Testis (tissue), 5 donors: ENCODE measurements at places on chromosomes 1 and 21. TPM values are rescaled to one million over a fixed set of nuclear protein-coding genes. Genes with fewer than 3 reads are reported as not detected.

Gene ADORA1
- total RNA-seq, result 43.2 TPM

Gene CDC42BPA
- total RNA-seq, result 109 TPM

Gene KCNK2
- total RNA-seq, result 1.4 TPM

DNA sequence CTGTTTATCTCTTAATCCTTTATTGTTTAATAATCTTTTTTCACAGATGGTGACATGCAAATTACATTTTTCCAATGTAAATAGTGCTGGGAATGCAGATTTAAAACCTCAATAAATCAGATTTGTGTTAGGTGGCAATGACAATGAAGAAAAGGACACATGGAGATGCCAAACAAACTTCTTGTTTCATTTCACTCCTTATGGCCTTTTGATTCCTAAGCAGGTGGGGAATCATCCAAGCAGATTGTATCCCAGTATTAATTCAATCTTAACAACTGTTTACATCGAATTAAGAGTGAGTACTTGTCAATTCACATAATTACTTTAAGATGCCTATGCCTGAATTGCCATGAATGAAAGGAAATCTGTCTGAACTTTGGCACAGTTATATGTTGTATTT is 98.9 kb upstream of the RGS18 start:
- no peaks in the 10 kb centered on the region for H3K4me1 ChIP-seq
- no peak overlapping the region for H3K4me3 ChIP-seq
- no peak for DNase-seq
- H3K36me3 ChIP-seq, result no peaks in the 10 kb centered on the region
- no peak overlapping the region for H3K27ac ChIP-seq
- no peaks in the 10 kb centered on the region for H3K27me3 ChIP-seq

DNA sequence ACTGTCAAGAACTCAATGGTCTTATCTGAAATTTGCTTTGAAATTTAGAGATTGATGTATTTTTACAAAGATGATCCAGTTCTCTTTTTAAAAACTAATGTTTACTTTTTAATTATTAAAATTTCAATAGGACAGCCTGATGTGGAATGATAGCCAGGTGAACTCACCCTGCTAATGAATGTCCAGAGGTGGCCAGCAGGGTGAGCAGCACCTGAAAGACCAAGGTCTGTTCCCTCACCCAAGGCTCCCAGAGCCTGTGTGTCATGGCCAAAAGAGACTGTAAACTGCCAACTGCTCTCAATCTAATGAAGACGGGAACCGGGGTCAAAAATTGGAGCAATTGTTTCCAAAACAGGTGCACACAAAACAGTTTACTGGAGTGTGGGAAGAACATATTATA is 340.4 kb downstream of the DISC1 start:
- no peak for DNase-seq
- no peaks in the 10 kb centered on the region for H3K36me3 ChIP-seq
- H3K4me1 ChIP-seq, result no peaks in the 10 kb centered on the region
- no peak overlapping the region for H3K4me3 ChIP-seq
- no peaks in the 10 kb centered on the region for H3K27me3 ChIP-seq
- no peak overlapping the region for H3K27ac ChIP-seq

DNA sequence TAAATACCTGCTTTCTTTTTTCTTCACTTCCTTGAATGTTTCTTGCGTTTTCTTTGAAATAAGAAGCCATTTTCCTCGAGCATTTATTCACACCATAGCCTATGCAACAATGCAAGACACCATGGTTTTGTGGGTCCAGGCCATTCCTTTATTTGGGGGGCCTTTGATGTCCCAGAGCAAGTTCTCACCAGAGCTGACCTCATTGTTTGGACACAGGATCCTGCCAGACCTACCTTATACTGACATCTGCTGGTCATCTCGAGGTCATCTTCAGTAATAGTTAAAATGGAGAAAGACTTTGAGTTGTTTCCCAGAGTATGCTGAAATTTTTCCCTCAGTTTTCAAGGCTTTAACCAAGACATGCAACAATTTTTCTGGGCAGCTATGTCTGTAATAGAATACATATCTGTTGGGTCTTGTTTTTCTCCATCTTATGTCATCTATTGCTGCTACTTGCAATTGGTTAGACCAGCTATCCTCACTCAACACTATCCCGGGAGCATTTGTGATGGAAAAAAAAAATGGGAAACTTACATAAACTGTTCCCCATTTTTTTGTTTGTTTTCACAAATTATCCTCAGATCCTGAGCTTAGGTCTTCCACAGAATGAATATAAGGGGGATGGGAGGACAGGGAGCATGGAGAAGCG is 34.0 kb upstream of the BACE2 start:
- H3K4me1 ChIP-seq, result no peaks in the 10 kb centered on the region
- no peaks in the 10 kb centered on the region for H3K36me3 ChIP-seq
- peak; percentile 30 for DNase-seq

DNA sequence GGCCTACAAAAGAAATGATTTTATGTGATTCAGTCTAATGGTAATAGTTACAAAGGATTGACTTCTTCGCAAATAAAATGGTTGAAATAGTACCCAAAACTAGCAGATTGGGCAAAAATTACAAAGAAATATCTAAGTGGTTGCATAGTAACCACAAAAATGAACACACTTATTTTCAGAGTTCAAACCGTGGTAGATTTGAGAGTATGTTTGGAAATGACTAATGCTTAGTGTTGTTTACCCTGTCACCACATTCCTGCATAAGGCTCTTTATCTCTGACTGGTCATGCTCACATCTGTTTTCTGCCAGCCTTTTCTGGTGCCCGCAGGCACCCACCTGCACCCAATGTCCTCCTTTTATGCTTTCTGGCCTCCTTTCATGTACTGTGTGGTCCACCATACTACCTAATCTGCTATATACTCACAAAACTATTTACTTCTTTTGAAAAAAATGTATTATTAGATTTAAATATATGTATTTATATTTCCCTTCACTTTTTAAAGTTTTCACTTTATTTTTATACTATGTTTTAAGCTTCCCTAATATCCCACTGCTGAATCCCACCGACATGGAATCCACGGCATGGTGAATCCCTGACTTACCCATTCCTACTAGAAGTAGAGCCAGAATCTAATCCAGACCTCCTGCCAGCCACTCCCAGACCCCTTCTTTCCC is 30.3 kb downstream of the PTPRC start:
- no peak overlapping the region for H3K27ac ChIP-seq
- no peaks in the 10 kb centered on the region for H3K36me3 ChIP-seq
- H3K4me1 ChIP-seq, result no peaks in the 10 kb centered on the region
- DNase-seq, result no peak
- H3K27me3 ChIP-seq, result no peaks in the 10 kb centered on the region
- no peak overlapping the region for H3K4me3 ChIP-seq

GRCh38 chr1:158357441-158357840 is 3.7 kb downstream of the CD1E start:
- H3K36me3 ChIP-seq, result no peaks in the 10 kb centered on the region
- no peak for DNase-seq
- H3K27me3 ChIP-seq, result no peaks in the 10 kb centered on the region
- H3K27ac ChIP-seq, result no peak overlapping the region

- H3K4me1 ChIP-seq, result no peaks in the 10 kb centered on the region
- H3K4me3 ChIP-seq, result no peak overlapping the region
- H3K36me3 ChIP-seq, result no peaks in the 10 kb centered on the region
- no peak overlapping the region for H3K27ac ChIP-seq
- DNase-seq, result no peak
Observed at GRCh38 chr1:231750818-231751362, 124.3 kb downstream of the DISC1 start.

DNA sequence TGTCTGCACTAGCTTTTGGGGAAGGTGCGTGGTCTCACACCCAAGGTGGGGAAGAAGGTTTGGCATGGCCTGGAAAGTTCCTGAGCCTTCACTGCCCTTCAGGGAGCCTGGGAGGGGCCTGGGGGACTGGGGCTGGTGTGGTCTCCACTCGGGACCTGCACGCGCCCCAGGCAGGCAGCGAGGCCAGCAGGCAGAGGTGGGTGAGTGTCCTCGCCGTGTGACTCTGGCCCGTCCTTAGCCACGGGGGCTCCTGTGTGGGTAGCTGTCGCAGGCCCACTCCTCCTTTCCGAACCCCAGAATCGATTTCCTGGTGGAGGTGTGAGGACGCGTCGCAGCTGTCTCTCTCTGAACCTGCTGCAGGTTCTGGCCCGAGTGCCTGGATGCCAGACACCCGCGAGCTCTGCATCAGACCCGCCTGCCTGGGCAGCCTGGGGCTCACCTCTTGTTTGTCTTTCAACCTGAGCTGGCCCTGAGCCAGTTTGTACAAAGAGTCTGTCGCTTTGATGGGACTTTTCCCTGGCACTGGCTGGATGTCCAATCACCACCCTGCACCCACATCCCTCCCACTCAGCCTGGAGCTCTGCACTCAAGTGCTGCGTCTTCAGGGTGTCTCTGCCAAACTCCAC is 36.0 kb upstream of the SLC19A1 start:
- H3K4me1 ChIP-seq, result peaks cover 13% of the 10 kb centered on the region
- no peaks in the 10 kb centered on the region for H3K36me3 ChIP-seq
- no peak overlapping the region for H3K4me3 ChIP-seq
- no peak overlapping the region for H3K27ac ChIP-seq
- no peaks in the 10 kb centered on the region for H3K27me3 ChIP-seq
- DNase-seq, result no peak

DNA sequence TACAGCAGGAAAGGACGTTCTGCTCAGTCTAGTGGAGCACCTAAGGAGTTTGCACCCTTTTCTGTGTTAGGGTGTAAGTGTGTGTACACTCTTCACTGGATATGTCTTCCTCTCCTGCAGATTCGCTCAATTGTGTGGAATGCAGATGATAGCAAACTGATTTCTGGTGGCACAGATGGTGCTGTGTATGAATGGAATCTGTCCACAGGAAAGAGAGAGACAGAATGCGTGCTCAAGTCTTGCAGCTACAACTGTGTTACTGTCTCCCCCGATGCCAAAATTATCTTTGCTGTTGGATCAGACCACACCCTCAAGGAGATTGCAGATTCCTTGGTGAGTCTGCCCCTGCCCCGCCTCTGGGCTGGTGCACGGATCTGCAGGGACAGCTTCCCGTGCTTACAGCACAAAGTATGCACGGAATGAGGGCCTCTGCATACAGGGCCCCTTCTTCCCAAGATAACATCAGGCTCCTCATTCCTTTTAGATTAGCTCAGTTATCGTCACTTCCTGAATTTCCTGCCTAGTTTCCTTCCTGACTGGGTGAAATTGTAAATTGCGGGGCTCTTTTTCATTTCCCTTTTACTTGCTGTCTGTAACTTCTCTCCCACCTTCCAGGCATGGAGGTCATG is 34.6 kb downstream of the CFAP57 start:
- no peaks in the 10 kb centered on the region for H3K36me3 ChIP-seq
- no peak for DNase-seq
- H3K27ac ChIP-seq, result no peak overlapping the region
- H3K27me3 ChIP-seq, result no peaks in the 10 kb centered on the region
- H3K4me1 ChIP-seq, result peaks cover 6% of the 10 kb centered on the region

- no peaks in the 10 kb centered on the region for H3K36me3 ChIP-seq
- H3K27ac ChIP-seq, result no peak overlapping the region
- H3K27me3 ChIP-seq, result no peaks in the 10 kb centered on the region
Observed at GRCh38 chr1:78370356-78370755, 120.4 kb upstream of the PTGFR start.

DNA sequence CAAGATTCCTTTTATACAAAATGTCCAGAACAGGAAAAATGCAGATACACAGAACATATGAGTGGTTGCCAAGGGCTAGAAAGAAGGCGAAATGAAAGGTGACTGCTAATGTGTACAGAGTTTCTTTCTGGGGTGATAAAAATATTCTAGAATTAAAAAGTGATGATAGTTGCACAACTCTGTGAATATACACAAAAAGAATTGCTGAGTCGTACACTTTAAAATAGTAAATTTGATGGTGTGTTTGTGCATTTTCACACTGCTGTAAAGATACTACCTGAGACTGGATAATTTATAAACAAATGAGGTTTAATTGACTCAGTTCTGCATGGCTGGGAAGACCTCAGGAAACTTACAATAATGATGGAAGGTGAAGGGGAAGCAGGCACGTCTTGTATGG is 23.9 kb downstream of the KLHDC7A start:
- H3K4me3 ChIP-seq, result no peak overlapping the region
- H3K27ac ChIP-seq, result no peak overlapping the region
- no peak for DNase-seq
- H3K4me1 ChIP-seq, result no peaks in the 10 kb centered on the region
- no peaks in the 10 kb centered on the region for H3K36me3 ChIP-seq
- H3K27me3 ChIP-seq, result no peaks in the 10 kb centered on the region

DNA sequence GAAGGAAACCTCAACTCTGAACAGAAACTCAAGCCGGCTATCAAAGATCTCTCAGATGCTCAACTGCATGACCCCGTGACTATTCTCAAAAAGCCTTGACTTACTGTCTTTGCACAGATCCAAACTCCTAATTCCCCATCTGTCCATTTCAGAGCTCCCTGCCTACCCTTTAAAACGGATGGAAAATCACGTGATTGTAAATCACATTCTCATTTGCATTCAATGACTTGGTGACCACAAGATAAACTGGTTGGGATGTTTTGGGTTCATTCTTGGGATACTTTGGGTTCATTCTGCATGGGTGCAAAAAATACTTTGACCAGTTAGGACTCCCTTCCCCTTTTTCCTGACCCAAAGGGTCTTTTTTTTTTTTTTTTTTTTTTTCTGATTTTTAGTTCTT is 41.3 kb upstream of the RUNX1 start:
- no peaks in the 10 kb centered on the region for H3K4me1 ChIP-seq
- no peaks in the 10 kb centered on the region for H3K27me3 ChIP-seq
- no peak for DNase-seq
- H3K4me3 ChIP-seq, result no peak overlapping the region
- H3K36me3 ChIP-seq, result no peaks in the 10 kb centered on the region
- H3K27ac ChIP-seq, result no peak overlapping the region

DNA sequence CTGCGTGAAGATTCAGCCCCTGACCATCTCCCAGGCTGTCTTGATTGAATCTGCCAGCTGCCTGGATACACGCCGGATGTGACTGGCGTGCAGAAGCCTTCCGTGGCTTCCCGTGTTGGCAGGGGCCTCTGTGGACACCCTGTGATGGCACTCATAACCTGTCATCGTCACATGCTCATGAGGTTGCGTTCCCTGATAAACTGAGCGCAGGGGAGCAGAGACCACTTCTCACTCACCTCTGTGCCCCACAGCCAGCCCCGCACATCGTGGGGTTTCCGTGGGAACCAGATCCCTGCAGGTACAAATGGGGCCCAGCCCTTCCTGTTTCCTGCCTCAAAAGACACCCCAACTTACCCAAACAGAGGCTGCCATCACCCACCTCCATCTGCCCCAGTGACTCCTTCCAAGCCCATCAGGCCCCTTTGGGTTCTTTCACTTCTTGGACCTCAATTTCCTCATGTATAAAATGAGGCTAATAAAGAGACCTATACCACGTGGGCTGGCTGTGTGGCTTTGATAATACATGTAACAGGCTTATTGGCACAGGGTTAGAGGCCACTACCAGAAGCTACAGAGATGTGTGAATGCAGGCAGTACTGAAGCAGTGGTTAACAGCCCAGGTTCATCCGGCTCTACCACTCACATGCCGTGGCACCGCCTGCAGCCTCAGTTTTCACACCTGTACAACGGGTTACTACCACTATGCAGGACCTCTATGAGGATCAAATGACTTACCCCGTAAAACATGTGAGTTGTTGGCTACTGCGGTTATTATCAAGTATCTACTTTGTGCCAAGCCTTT is 23.6 kb downstream of the HTR6 start:
- H3K4me1 ChIP-seq, result no peaks in the 10 kb centered on the region
- no peaks in the 10 kb centered on the region for H3K27me3 ChIP-seq
- DNase-seq, result no peak
- no peak overlapping the region for H3K27ac ChIP-seq
